ENCODE measurements at places on chromosomes 2 and 18. TPM values are rescaled to one million over a fixed set of nuclear protein-coding genes. Genes with fewer than 3 reads are reported as not detected.
A peak's percentile ranks its signal among the peaks of the same experiment; 100 is the strongest.

The MBD1 gene
- total RNA-seq: 70.9 TPM

The PSMD1 gene
- total RNA-seq: 153 TPM

The SCLY gene
- 12.6 TPM for total RNA-seq

GRCh38 chr2:10382354-10383061, 65.6 kb downstream of the ODC1 start:
- DNase-seq: no peak

DNA sequence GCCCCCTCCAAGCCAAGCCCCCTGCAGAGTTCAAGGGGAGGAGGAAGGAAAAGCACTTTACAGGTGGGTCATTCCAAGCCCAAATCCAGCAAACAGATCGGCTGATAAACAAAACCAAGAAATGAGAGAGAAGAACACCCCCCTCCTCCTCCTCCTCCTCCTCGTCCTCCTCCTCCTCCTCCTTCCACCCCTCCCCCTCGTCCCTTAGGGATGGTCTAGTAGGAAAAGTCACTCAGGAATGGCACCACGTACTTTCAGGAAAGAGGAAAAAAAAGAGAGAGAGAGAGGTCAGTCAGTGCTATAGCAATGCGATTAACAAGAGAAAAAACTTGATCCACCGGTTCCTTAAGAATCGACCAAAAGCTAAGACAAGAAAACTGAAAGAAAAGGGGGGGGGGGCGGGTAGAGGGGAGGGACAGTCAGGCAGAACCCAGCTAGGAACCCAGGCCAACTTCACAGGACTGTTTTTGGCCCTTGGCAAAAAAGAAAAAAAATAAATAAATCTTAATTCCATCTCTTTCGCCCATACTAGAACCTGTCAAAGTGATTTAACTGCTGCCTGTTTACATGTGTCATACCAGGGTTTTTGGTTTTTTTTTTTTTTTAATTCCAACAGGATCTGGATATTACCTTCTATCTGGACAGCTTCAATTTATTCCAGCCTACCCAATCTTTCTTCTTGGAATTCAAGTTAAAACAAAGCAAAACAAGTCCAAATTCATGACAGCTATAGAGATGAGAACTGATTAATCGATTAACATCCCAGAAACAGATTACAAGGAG, 906 bp downstream of the IKZF2 start:
- DNase-seq: no peak

DNA sequence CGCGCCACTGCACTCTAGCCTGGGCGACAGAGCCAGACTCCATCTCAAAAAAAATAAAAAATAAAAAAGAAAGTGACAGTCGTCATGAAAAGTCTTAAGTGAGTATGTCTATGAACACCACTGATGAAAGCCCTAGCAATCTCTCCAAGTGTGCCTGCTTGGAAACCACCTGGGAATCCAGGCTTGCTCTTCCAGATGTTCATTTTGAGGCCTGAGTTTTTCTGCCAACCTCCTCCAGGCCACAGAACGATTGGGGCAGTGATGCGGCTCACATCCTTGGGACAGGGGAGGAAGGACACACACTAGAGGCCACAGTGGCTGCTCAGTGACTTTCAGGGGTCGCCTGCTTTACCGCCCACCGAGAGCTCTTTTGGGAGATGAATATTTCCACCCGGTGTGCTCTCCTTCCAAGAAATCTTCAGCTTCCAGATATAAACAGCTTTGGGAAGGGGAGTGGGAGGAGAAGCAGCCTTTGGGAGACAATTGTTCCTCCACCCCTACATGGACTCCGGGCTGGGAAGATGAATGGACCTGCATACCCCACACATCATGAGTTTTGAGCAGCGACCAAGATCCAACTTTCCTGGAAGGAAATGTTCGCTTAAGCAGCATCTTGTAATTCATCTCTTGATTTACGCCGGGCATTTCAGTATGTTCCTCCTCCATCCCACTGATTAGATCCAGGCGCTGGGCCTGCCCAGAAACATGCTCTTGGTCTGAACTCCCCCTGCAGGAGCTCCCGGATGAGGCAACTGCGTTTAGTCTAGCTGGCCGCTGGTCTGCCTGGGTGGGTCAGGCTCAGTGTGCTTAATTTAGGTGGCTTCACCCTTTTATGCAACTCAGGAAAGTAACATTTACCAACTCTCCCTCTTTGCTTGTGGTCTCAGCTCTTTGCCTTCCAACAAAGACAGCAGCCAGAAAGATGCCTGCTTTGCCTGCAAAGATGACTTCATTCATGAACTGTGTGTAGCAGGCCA, 6.2 kb upstream of the ARMC9 start:
- DNase-seq: peak; percentile 92

DNA sequence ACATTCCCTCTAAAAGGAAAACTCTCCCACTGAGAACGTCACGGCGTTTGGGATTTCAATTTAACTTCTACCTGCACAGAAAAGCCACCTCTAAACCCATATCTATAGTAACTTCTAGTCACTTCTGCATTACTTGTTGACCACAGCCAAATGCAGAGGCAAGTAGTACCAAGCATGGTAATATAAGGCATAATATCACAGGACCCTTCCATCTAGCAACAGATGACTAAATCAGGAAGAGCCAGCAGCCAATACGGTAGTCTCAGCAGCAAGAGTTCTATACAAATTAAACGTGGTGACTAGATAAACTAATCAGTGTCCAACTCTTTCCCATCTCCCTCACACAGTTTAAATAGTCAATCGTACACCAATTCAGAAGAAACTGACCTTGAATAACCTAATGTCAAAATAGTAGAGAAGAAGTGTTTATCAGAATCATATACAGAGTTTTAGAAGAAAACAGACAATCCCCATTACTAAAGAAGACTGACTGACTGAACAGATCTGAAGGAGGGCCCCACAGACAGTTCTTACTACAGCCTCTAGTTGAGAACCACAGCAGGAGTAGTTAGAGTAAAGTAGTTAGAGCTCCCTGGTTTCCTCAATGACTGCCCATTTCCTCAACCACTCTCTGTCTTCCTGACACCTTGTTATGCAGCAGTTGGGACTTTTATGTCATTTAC, 30.0 kb downstream of the MEMO1 start:
- peak; percentile 52 for DNase-seq
